HT-29 (cell line): ENCODE measurements at places on chromosomes 11 and 22.

- no peak for DNase-seq
These were observed 24.6 kb upstream of the FAT3 start for GRCh38 chr11:92199991-92200390.

- no peak for DNase-seq
These were observed 586 bp downstream of the LRP5 start for GRCh38 chr11:68312780-68313573.

DNA sequence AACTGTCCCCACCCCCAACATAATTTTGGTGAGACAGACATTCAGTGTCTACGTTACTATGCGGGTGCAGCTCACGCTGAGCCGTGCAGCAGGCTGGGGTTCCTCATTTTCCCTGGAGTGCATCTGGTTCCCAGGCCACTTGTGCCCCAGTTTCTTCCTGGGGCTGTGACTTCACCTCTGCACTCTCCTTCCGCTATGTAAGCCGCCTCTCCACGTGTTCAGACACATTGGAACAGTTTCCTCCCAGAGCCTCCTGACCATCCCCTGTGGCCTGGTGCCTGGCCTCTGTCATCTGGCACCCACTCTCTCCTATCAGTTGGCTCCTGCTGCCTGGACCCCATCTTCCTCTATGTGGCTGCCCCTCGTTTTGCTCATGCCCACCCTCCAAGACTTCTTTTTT, 46.2 kb upstream of the A4GALT start:
- DNase-seq, result no peak

GRCh38 chr11:114172871-114173444, 113.4 kb downstream of the ZBTB16 start:
- no peak for DNase-seq

- no peak for DNase-seq
These were observed 1.0 kb upstream of the MAPK12 start for GRCh38 chr22:50262460-50262911.

DNA sequence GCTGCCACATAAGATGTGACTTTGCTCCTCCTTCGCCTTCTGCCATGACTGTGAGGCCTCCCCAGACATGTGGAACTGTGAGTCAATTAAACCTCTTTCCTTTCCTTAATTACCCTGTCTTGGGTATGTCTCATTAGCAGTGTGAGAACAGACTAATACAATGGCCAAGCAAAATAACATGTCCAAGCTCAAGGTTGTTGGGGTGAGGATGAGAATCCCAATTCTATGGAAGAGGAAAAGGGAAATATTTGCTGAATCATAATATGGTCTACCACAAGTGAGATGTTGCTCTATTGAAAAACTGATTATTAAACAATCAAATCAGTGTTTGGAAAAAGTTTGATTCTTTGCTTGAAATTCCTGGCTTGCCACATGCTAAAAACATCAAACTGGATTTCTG, 48.7 kb upstream of the LRRC4C start:
- DNase-seq, result no peak

DNA sequence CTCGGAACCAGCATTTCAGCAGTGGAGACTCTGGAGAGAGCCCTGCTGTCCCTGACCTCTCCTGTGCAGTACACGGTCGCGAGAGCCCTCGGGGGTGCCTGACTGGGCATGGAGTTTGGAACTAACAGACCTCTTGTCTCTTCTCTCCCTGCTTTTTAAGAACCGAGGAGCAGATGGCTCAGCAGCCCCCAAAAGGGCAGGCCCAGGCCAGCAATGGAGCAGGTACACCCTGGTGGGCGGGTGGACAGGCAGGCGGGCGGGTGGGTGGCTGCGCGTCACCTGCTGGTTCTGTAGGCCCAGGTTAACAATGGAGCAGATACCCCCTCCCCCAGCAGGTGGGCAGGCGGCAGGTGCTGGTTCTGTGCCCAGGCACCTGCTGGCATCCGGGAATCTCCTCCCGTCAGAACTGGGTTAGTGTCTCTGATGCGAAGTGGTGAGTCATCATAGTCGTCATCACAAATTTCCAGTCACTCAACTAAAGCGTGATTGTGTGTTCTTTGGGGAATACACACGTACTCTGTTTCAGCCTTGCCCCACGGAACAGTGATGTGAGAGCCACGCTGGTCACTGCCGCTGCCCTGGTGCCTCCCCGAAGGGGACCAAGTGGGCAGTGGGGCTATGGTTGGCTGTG, 41.1 kb downstream of the GRAMD4 start:
- peak; percentile 57 for DNase-seq

- DNase-seq, result no peak
These were observed 7.4 kb downstream of the ATL3 start for GRCh38 chr11:63663809-63664208.

DNA sequence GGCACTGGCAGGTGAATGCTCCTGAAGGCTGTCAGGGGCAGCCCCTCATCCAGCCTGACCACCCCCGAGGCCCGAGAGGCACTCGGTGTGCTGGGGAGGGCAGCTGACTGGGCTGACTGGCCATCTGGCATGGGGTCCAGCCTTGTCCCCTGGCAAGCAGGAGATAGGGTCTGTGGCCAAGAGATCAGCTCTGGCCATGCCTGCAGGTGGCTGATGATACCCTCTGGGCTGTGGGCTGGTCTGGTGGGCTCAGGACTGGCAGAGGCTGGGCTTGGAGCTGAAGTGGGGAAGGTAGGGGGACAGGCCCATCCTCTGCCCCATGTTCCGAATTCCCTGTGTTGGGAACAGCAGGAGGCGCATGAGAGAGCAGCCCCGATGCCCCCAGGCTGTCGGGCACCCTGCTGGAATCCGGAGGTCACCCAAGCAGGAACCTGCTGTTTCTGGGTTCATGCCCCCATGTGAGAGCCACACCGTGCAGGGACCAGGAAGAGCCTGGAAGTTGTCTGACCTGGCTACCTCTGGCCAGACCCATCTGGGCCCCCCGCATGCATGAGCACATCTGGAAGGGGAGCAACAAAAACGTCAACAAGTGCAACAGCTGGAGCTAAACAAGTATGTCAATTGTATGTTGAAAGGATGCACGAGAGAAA, 527.0 kb downstream of the TBC1D22A start:
- no peak for DNase-seq

GRCh38 chr11:26987731-26988130, 6.2 kb upstream of the FIBIN start:
- no peak for DNase-seq

DNA sequence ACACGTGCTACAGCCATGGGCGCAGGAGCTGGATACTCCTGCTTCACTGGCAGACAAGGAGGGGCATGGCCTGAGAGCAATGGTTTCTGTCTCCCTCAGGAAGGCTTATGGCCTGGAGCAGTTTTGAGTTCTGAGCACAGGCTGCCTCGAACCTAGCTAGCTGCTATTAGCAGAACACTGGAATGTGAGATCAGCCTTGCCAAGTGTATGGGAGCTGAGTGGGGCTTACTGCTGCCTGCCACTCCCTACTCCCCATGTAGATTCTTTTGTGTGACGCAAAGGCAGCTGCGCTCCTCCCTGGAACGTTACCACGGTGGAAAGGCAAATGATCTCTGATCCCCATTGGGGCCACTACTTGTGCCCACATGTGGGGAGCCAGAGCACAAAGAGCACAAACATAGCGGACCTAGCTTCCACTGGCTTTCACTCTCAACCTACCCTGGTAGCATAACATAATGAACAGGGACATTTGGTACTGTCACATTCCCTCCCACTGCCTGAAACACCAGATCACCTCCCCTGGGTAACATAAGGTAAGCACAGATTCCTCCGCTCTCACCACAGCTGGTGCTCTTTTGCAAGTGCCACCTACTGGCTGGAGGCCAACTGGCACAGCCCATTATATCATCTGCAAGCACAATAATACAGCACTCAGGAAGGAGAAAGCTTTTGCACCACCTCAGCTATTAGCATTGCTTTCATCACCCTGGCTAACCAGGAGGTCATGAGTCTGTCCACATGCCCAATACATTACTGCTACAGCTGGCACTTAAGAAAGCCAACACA, 84.6 kb upstream of the GUCY1A2 start:
- no peak for DNase-seq

DNA sequence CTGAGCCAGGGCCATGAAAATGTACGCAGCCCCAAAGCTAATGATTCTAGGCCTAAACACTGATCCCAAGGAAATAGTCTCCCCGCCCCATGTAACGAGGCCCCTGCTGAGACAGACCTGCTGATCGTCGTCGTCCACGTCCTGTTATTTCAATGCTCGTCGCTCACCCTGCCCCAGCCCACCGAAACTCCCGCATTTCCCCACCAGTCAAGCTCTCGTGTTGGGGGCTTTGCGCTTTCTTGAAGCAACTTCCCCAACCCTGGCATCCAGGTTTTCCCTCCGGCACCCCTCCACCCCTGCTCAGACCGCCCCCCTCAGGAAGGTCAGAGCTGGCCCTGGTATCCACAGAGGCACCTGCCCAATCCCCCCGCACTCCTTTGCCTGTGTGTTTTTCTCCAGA, 58.8 kb upstream of the LINC01488 start:
- no peak for DNase-seq

- DNase-seq, result no peak
These were observed 100.6 kb downstream of the MORC2 start for GRCh38 chr22:30867746-30868662.

DNA sequence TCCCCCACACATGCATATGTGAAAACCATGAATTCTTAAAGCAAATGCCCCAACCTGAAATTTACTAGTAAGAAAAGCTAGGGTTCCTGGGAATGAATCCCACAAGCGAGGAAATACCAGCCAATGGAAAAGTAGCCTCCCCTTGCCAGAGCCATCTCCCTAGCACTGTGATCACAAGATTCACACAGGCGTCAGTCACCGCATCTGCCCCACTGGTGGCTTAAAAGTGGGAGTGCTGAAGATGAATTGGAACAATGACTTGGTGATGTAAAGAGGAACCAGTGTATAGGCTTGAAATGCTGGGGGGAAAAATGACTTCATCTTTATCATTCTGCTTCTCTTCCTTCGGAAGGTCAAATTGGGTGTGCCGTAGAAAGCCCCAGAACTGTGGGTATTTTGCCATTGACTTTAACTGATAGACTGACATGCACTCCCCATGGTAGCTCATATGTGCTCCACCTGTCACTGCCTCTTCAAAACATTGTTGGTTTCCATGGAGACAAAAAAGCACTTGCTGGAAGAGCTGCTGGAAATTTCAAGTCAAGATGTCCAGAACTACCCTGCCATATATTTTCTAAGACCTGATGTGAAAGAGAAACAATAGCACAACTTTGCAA, 19.2 kb upstream of the ASPHD2 start:
- no peak for DNase-seq

GRCh38 chr11:67495234-67496005, 9.7 kb downstream of the PITPNM1 start:
- DNase-seq, result no peak

DNA sequence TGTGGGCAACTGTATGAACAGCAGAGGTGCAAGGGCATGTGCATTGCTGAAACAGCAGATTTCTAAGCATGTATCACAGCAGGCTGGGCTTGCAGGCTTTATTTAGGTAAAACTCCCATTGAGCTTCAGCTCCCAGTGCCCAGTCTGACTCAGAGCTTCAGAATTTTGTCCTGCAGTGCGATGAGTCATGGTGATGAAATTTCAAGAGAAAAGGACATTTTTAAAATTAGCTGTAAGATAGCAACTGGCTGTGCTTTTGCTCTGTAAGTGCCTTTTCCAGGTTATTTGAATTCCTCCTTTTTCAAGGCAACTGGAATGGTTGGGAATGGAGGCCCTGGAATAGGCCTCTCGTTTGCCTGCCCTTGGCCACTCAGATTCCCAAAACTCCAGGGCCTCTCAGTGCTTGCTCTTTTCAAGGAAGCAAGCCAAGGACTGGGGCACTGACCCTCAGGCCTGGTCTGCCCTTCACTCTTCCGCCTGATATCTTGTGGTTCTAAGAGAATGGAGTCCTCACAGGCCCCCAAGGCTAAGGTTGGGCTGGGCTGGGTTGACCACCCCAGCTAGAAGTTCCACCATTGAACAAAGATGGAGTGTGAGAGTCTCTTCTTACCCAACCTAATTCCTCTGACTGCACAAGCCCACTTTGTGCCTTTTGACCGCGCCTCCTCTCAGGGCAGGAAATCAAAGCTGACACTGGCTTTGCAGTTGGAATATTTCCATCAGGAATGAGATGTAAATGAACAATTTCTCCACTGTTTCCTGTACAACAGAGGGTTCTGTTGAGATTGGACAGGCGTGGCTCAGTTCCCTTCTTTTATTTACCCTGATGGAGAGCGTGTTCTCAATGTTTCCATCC, 59.5 kb upstream of the PRSS23 start:
- peak; percentile 81 for DNase-seq

- peak; percentile 88 for DNase-seq
These were observed 6.8 kb downstream of the NAA40 start for GRCh38 chr11:63945477-63946163.

GRCh38 chr11:36684840-36685801, 87.1 kb upstream of the RAG2 start:
- no peak for DNase-seq

DNA sequence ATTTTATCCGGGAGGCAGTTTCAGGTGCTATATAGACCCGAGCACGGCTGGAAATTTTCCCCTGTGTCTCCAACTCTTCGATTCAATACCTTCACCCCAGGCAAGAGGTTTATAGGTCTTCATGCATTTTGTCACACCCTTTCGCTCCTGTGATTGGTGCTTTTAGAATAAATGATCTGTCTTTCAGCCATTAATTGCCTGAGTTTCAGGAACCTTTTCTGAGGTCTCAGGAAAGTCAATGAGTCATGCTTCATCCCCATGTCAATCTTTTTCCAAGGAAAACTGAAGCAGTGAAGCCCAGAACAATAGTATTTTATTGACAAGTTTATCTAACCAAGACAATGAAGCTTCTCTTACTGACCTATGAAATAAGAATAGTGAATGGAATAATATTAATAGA, 29.9 kb downstream of the FAM181B start:
- no peak for DNase-seq

DNA sequence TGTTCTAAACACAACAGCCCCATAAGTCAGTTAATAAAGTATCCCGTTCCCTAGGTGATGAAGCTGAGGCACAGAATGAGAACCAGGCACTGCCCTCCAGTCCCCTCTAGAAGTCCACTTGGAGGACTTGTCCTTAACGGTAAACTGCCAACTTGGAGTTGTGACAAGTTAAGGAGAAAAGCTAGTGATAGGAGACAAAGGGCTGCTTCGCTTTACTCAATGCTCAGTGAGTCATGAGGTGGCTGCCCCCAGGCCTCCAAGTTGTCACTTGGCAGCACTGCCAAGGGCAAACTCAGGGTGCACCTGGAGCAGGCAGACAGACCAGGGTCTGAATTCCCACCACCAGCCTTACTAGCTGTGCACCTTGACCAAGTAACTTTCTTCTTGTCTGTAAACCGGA, 13.5 kb downstream of the SLC43A1 start:
- no peak for DNase-seq

DNA sequence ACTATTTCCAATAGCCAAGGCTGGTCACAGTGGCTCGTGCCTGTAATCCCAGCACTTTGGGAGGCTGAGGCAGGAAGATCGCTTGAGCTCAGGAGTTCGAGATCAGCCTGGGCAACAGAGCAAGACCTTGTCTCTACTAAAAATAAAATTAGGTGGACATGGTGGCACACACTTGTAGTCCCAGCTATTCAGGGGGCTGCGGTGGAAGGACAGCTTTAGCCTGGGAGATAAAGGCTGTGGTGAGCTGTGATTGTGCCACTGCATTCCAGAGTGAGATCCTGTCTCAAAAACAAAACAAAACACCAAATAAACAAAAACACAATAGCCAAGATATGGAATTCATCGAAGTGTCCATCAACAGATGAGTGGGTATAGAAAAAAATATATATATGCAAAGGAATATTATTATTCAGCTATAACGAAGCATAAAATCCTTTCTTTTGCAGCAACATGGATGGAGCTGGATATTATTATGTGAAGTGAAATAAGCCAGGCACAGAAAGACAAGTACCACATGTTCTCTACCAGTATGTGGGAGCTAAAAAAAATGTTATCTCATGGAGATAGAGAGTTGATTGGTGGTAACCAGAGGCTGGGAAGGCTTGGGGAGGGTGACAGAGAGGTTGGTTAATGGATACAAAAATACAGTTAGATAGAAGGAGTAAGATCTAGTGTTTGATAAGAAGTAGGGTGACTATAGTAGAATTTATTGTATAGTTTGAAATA, 22.6 kb upstream of the DLAT start:
- DNase-seq, result no peak
